ENCODE measurements at places on chromosomes 3 and 15. TPM values are rescaled to one million over a fixed set of nuclear protein-coding genes. Genes with fewer than 3 reads are reported as not detected.

DNA sequence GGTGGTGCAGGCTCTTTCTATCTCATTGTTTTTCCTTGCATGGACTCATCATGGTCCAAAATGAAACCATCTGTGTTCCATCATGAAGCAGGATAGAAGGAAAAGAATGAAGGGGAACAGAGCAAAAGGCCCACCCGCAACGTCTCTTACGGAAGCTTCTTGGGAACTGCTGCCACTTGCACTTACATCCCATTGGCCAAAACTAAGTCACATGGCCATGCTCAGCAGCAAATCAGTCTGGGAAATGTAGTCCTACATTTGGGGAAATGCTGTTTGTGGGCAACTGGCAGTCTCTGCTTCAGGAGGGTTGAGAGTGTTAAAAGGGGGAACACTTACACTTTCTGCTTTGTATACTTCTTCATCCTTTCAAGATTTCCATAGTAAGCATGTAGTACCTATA, 191.6 kb downstream of the SV2B start:
- DNase-seq, result peak; percentile 51

- no peak for DNase-seq
Measured at GRCh38 chr3:47022641-47023071, 43.2 kb downstream of the NBEAL2 start.

The ST3GAL6 gene
- polyA plus RNA-seq, result 49.5 TPM

The RAD54L2 gene
- 3.6 TPM for polyA plus RNA-seq

GRCh38 chr15:24848050-24848449, 106.7 kb upstream of the SNRPN start:
- DNase-seq, result no peak

- DNase-seq, result no peak
Measured at GRCh38 chr15:77606142-77607034, 26.3 kb downstream of the LINGO1 start.

- no peak for DNase-seq
Measured at GRCh38 chr15:91073077-91073476, 27.0 kb upstream of the SV2B start.

GRCh38 chr15:98160236-98160635, 199.7 kb downstream of the ARRDC4 start:
- DNase-seq, result peak; percentile 37

The TP63 gene
- polyA plus RNA-seq, result 0.14 TPM

The FAM81A gene
- polyA plus RNA-seq, result 0.66 TPM

The CELF6 gene
- polyA plus RNA-seq, result not detected

GRCh38 chr3:195916291-195916690, 7.9 kb upstream of the TNK2 start:
- no peak for DNase-seq

- no peak for DNase-seq
Measured at GRCh38 chr15:37810381-37810780, 124.1 kb upstream of the TMCO5A start.

The ALDH1L1 gene
- not detected for polyA plus RNA-seq

DNA sequence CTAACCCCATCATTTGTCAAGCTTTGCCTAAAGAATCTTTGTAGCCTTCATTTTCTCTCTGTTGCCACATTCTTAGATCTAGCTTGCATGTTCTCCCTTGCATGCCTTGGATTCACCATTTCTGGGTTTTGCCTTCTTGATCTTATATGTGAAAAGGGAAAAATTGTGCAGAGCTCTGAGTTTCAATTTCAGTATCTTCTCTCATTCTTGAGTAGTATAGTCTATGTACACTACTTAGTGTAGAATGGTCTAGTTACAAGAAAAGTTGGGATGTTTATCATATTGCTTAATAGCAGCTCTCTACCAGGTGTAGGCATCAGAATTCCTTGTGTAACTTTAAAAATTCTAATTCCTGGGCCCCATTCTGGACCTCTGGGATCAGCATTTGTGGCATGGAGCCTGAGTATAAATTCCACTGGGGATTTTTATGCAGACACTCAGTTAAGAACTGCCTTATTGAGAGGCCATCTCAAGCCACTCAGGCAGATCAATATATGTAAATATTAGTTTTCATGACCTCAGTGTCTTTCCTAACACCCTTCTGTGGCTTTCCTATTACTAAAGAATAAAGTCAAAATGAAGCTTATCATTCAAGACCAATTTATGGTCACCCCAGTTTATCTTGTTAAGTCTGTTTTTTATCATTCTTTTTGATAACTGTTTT, 23.4 kb downstream of the GTF2E1 start:
- no peak for DNase-seq

The GPR156 gene
- not detected for polyA plus RNA-seq

GRCh38 chr3:48402281-48402732, 27.6 kb downstream of the PLXNB1 start:
- no peak for DNase-seq

- no peak for DNase-seq
Measured at GRCh38 chr15:89085289-89085926, 2.8 kb upstream of the ABHD2 start.

The HIGD2B gene
- polyA plus RNA-seq, result not detected

The MME gene
- 0.73 TPM for polyA plus RNA-seq

DNA sequence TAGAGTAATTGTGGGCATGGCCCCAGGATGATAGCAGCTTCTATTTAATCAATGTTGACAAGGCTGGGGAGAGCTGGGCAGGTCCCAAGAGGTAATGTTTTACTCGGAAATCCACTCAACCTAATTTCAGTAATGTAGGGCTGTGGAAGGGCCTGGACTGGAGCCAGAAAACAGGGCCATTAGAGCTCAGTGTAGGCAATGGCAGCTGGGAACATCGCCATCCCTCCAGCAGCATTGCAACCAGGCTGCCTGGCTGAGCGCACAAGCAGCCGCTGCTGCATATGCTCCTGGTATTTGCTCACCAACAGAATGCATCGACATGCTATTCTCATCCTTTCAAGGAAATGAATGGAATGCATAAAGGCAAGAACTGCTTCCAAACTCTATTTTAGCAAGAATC, 90.0 kb downstream of the GAP43 start:
- DNase-seq, result no peak

GRCh38 chr15:93158097-93158900, 69.3 kb upstream of the RGMA start:
- DNase-seq, result no peak

- DNase-seq, result no peak
Measured at GRCh38 chr15:83721981-83722380, 68.1 kb downstream of the ADAMTSL3 start.

- no peak for DNase-seq
Measured at GRCh38 chr3:16723978-16724377, 118.8 kb upstream of the DAZL start.

The SNX33 gene
- 2.4 TPM for polyA plus RNA-seq

GRCh38 chr15:86073281-86073680, 6.4 kb upstream of the AGBL1 start:
- no peak for DNase-seq

The BCL6 gene
- polyA plus RNA-seq, result 33.2 TPM

The CCK gene
- not detected for polyA plus RNA-seq

The SST gene
- not detected for polyA plus RNA-seq

The OR4M2 gene
- polyA plus RNA-seq, result not detected

DNA sequence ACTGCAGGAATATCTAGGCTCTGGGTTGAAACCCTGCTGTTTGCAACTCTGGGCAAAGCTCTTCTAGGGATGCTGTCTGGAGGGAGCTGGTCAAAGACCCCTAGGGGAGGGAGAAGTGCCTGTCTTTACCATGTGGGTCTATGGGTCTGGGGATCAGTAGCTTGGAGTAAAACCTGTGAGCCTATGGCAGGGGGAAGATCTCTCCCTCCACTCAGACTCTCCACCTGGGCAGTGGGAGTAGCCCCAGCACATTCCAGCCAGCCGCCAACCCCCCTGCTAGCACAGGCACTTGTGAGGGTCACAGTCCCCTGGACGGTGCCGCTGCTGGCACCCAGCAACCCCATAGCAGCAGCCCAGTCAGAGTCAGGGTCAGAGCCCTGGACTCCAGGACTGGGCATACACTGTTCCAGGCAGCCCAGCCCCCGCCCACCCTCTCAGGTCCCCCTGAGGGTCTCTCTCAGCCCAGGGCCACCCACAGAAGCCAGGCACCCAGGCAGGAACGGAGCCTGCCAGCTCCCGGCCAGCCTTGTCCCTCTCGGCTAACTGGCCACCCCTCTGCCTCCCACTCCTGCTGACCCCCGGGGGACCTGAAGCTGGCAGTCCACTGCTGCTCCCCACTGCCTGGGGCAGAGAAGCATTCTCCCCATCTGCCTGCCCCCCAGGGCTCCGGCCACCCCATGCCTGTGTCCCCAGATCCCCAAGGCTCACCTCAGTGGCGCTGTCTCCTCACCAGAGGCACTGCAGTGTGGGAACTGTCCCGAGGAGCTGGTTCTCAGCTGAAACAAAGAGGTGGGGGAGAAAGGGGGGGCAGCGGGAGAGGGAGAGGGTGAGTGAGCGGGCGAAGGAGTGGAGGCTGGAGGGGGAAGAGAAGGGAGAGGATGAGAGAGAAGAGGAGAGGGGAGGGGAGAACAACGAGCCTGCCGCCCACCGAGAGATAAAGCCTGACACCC, 10.8 kb downstream of the GLYCTK start:
- DNase-seq, result no peak

DNA sequence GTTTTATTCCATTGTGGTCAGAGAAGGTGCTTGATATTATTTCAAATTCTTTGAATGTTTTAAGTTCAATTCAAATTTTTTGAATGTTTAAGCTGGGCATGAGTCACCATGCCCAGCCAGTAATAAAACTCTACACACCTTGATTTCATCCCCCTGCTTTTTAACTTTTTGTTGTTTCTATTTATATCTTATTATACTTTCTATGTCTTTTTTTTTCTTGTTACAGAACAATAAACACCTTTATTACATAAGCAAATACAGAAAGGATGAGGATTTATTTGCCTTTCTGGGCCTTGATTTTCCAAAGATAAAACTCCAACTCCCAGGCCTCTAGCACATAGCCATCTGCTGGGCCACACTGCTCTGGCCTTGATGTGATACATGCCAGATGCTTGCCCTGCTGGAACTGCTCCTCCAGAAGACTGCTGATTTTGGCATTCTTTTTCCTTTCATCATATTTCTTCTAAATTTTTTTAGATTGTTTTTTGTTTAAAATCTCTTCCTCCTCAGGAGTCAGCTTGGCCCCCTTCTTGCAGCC, 14.0 kb downstream of the DNAH12 start:
- no peak for DNase-seq

The RASGRP1 gene
- polyA plus RNA-seq, result 0.38 TPM

The MITF gene
- 4.1 TPM for polyA plus RNA-seq

- no peak for DNase-seq
Measured at GRCh38 chr3:127150513-127151250, 42.2 kb upstream of the PRR23E start.

The LARP6 gene
- not detected for polyA plus RNA-seq

The SCAMP5 gene
- polyA plus RNA-seq, result not detected

GRCh38 chr15:70382762-70383458, 285.2 kb upstream of the TLE3 start:
- DNase-seq, result no peak

DNA sequence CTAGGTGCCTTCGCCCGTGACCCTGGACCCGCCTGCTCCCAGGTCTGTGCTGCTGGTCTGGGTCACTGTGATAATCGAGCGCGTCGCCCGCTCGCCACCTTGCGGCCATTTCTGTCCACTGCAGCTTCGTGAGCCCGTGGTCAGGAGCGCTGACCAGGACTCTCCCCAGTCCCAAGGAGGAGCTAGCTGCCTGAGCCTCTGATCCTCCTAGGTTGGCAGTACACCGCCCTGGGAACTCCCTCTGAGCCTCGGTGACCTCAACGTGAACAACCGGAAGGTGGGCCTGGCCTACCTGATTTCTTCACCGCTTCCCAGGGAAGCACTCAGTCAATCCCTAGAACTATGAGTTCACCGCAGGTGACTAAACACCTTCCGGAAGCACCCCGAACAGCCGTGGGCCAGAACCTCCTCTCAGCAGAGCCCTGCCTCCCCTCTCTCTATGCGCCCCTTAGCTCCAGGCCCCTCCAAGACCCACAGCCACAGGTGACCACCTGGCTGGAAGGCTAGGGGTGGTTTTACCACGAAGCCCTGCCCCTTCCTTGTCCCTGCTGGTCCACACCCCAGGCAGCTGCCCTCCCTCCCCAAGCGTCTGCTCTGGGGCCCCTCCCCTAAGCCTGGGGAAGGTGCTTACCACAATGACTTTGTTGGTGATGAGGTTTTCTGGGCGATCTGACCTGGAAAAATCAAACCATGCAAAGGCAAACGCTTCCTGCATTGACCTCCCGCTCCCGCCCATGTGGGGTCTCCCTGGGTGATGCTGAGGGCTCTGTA, 9.7 kb downstream of the PLA2G4D start:
- DNase-seq, result peak; percentile 65

DNA sequence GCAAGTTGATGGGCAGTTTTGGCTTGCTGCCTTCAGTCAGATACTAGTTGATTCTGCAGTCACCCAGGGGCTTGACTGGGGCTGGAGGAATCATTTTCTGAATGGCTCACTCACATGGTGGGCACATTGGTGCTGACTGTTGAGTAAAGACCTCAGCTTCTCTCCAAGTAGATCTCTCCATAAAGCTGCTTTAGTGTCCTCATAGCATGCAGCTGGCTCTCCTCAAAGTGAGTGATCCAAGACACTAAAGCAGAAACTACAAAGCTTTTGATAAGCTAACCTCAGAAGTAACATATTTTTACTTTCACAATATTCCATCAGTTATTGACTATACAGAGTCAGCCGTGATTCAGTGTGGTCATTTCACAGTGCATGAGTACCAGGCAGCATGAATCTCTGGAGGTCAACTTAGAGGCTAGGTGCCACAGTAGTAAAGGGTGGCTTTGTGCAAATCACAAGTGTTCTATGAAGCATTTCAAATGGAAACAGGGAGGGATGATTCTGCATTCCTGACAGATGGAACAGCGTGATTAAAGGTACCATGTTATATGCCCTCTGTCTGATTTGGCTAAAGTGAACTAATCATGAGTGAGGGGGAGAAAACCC, 24.3 kb upstream of the ATP8B4 start:
- no peak for DNase-seq

- DNase-seq, result no peak
Measured at GRCh38 chr15:42018306-42019224, 2.3 kb downstream of the PLA2G4E start.

The FILIP1L gene
- polyA plus RNA-seq, result 0.13 TPM

- no peak for DNase-seq
Measured at GRCh38 chr15:101179341-101180153, 72.3 kb downstream of the CHSY1 start.

The UNC13C gene
- not detected for polyA plus RNA-seq

DNA sequence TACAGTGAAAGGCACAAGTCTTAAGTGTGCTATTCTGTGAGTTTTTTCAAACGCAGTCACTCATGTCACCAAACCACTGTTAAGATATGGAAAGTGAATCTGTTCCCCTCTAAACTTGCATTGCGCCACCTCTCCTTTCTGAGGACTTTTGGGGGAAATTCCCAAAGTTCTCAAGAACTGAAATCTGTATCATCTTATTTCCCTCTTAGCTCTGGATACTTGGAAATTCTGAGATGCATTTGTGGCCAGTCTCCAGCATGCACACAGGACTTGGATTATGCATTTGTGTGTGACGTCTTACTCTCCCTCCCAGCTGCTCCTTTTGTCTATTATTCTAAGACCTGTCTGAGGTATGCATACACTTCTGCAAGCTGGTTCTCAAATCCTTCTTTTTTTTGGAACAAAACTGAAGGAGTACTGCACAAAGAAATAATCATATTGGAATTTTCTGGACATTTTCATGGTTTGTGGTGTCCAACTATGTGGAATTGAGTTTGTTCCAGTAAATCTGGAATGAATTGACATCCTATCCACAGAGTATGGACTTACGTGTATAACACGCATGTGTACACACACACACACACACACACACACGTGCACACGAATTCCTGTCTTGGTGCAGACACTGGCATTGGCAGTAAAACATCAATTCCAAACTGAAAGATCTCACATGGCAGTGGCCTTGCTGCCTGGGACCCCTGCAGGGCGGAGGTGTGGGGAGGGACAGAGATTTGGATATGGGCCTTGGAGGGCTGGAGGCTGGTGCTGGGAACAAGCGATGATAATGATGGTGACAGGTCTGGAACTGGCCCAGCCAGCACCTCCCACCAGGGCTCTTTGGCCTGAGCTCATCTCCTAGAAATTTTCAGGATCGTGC, 8.2 kb upstream of the LCTL start:
- no peak for DNase-seq

The LIPH gene
- polyA plus RNA-seq, result not detected

Measured in CD14-positive monocyte (primary cell).